ENCODE measurements at places on chromosomes 11 and 22.

GRCh38 chr11:49424136-49424535, 215.7 kb upstream of the FOLH1 start:
- DNase-seq, result no peak

DNA sequence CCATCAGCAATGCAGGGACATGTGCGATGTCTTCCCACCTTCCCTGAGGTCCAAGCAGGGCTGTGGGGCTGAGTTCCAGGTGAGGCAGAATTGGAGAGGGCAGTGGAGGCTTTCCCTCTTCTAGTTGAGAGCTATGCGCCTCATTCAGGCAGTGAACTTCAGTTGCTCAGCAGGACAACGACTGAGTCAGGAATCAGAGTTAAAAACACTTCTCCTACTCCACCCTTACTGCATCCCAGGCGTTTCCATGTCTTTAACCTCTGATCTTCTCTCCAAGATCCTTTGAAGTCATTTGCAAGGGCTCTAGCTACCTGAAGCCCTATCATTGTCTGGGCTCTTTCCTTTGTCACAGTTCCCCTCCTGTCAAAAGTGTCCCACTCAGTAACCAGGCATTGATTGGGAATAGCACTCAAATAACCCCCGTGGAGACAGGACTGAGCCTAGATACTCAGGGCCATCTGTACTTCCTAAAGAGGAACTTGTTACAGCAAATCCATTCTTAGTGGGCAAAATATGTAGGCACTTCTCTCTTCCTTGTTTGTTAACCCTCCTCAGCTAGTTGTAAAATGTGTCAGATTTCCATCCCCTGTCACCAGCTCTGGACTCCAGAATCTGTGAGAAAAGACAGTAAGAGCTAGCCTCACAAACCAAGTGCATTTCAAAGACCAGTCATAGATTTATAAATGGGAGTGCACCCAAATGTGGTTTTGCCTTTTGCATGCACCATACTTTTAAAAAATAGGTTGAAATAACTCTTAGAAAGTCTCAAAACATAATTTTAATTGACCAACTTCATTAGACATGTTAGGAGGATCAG, 72.5 kb upstream of the MYO18B start:
- no peak for DNase-seq

DNA sequence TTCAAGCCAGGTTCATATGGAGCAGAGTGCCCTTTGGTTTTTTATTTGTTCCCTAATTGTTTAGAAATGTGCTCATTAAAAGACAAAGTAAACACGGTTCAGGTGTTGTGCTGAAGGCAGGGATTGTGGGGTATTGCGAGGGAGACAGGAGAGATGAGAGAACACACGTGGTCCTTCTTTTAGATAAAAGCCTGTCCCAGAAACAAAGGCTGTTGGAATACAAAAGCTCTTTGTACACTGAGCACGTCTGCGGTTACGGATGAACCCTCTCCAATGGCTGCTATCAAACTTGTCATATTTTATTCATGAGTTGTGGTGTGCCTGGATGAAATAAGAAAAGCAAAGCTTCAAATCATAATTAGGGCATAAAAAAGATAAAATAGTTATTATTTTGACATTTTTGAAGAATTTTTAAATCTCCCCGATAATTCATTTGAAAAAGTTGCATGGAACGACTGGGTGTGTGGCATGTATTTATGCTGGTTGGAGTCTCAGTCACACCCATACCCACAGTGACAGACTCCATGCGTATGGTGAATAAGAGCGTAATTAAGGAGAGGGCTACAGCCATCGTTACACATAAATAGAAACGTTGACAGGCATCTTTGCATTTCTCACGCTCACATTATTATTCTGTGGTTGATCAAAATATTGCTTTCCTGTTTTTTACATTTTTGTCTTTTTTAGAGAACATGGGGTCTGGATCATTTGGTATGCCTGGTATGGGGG, 92.9 kb downstream of the NELL1 start:
- peak; percentile 89 for DNase-seq

- peak; percentile 83 for DNase-seq
Measured at GRCh38 chr22:42344361-42344905, 74.0 kb upstream of the TCF20 start.

- DNase-seq, result no peak
Measured at GRCh38 chr11:20031155-20032001, 128.9 kb downstream of the DBX1 start.

DNA sequence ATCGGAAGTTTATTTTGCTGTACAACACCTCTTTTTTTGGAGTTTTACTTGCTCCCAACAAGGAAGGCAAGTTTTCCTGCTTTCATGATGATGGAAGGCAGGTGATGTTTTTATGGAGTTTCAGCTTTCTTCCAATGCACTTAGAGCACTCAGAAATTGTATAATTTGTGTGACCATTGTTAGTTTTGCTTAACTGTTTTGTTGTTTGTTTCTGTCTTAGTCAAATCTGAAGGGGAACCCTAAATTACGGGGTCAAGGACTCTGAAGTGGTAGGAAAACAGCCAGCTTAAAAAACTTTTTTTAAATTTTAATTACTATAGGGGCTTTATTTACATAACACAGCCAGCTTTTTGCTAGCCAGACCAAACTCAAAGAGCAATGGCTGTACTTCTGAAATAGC, 14.7 kb downstream of the APOL6 start:
- DNase-seq, result no peak

DNA sequence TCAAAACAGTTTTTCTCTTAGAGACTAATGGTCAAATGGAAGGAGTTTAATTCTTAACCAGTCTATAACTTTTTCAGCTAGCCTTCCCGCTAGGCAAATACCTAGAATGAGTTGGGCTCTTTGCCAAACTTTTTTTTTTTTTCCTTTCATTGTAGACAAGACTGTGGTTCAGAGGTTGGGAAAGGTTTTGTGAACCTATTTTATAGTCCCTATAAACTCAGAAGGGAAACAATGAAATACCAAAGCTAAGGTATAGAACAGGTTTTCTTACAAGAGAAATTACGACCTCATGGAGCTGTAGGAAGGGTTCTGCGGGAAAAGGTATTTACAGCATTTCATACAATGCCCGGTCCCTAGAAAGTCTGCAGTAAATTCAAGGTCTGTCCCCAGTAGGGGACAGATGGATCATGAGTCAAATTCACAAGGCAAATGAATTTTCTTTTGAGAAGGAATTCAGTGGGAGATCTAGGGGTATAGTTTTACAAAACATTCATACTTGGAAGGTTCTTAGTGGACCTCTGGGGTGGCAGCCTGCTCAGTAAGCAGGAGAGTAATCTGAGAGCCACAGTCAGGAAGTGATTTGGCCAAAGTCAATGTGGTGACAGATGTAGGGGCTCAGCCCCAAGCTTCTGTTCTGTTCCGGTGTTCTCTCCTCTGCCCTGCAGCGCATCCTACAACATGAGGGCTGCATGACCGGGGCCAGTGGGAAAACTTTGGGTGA, 146.8 kb downstream of the DBX1 start:
- peak; percentile 81 for DNase-seq

- no peak for DNase-seq
Measured at GRCh38 chr22:45218976-45219375, 21.7 kb downstream of the KIAA0930 start.

DNA sequence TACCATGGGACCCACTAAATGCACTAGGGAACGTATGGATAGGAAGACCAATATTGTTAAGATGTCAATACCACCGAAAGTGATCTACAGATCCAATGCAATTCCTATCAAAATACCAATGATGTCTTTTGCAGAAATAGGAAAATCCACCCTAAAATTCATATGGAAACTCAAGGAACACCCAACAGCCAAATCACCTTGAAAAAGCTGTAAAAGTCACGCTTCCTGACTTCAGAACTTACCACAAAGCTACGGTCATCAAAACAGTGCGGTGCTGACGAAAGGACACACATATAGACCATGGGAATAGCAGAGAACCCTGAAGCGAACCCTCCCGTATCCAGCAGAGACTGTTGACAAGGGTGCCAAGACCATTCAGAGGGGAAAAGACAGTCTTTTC, 20.5 kb downstream of the BRD1 start:
- DNase-seq, result no peak

DNA sequence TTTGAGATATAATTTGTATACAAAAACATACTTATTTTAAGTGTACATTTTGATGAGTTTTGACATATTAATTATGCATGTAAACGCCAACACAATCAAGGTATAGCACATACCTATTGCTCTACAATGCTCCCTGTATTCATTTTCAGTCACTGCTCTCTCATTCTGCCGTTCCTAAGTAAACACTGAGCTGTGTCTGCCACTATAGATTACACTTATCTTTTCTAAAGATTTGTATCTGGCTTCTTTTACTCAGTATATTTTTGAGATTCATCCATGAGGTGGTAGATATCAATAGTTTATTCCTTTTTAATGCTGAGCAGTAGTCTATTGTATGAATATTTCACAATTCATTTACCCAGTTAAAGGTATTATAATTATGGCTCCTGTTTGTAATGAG, 25.4 kb upstream of the BACE1-AS start:
- DNase-seq, result no peak

GRCh38 chr11:93740031-93740729, 1.1 kb downstream of the TAF1D start:
- DNase-seq, result no peak

GRCh38 chr11:44915621-44916020, 35.1 kb downstream of the TP53I11 start:
- no peak for DNase-seq

DNA sequence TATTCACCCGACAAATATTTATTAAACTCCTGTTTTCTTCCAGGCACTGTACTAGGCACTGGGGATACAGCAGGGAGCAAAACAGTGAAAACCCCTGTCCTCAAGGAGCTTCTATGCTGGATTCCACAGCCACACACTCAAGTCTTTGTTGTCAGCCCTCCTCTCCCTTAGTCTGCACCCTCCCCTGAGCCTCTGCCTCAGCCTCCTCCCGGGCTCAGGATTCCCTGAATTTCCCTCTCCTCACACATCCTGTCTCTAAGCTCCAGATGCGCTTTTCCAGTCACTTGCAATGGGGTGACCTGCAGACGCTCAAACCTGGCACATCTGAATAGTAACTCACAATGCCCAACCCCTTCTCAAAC, 13.5 kb upstream of the TUB start:
- no peak for DNase-seq

DNA sequence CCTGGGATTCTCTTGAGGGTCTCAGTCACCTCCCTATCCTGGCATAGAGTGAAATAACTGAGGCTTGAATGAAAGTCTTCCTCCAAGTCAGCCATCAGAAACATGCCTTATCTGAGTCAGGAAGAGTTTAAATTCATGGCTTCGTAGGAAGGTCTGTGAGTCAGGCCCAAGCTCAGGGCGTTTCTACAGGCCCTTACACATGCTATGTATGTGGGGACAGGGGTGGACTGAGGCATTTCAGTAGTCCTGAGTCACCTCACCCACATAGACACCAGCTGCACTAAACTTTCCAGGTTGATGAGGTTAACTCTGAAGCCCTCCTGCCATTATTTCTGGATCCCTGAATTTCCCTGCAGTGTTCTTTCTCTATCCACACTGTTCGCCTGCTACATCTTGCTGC, 134.6 kb upstream of the RCN1 start:
- no peak for DNase-seq

- DNase-seq, result no peak
Measured at GRCh38 chr22:39463931-39464390, 7.1 kb downstream of the MGAT3 start.

DNA sequence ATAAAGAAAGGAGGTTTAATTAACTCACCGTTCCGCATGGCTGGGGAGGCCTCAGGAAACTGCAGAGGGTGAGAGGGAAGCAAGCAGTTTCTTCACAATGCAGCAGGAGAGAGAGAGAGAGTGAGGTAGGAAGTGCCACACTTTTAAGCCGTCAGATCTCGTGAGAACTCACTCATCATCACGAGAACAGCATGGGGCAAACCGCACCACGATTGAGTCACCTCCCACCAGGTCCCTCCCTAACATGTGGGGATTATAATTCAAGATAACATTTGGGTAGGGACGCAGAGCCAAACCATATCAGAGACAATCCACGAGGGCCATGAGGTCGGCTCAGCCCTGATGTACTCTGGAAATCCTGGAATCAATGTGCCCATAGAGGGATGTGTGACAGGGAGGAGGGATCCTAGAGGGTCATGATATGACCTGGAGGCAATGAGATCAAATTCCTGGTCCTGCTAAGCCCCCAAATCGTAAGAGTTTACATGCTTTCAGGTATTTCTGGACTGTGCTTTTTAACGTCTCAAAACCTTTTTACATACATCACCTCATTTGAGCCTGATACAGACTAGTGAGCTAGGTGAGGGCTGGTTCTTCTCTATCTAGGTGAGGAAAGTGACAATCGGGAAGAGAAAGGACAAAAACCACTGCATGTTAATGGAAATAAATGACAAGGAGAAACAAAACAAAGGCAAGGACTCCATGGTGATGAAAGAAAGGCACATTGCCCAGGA, 19.5 kb upstream of the RASSF10 start:
- no peak for DNase-seq

DNA sequence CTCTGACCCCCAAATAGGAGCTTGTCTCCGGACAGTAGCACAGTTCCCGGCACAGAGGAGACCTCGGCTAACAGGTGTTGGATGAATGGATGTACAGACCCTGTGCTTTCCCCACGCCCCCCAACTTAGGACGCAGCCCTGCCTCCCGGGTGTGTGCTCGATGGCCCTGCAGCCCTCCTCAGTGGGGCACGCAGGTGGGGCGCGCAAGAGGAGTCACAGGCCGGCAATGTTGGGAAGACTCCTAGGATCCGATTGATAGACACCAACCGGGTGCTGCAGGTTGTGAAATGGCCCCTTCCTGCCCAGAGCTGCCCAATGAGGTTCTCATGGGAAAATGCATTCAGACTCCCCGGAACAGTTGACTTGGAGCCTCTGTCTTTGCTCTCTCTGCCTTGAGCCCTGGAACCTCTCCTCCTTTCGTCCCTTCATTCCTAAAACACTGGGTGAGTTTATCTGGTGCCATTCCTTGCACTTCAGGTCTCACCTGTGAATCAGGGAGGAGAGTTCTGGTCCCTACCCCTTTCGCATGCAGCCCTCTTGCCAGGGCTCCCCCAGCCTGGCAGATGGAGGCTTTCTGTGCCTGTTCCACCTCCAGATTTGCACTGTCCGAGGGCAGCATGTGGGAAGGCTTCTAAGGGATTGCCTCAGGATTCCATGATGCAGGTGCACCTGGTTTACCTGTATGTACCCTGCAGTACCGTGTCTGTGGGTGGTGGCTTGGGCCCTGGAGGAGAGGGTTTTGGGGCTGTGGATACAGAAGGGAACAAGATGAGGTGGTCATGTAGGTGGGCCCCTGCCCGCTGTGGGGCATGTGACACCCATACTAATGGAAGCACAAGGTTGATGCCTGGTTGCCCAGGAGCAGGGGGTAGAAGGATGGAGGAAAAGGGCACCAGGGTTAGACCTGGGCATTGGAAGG, 1.2 kb downstream of the MICALL1 start:
- no peak for DNase-seq

- no peak for DNase-seq
Measured at GRCh38 chr22:20663137-20663828, 110.6 kb upstream of the SERPIND1 start.

- DNase-seq, result peak; percentile 97
Measured at GRCh38 chr11:75592715-75593114, 30.7 kb downstream of the SERPINH1 start.

GRCh38 chr11:27507557-27508322, 1.2 kb upstream of the LIN7C start:
- no peak for DNase-seq

DNA sequence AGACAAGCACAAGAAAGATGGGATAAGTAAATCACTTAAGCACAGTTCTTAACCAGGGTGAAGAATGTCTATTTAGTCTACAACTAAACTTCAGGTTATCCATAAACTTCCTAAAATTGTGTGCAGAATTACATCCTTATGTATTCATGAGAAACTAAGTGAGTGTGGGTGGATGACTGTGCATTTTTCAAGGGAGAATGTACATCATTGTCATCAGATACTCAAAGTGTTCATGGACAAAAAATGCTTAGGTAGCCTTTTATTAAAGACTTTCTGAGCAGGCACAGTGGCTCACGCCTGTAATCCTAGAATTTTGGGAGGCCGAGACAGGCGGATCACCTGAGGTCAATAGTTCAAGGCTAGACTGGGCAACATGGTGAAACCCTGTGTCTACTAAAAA, 2023.8 kb downstream of the LRRC4C start:
- DNase-seq, result no peak

Measured in NCI-H1092 treated with DMSO at 0.1 percent for 48 hours (cell line).